Right ventricle myocardium superior (tissue), 1 donor: ENCODE measurements at places on chromosomes 12 and 14.
A peak's percentile ranks its signal among the peaks of the same experiment; 100 is the strongest.

GRCh38 chr12:47939009-47939601 lies 24.3 kb upstream of the TMEM106C start:
- DNase-seq, result peak; percentile 74

- DNase-seq, result peak; percentile 74
Observed at GRCh38 chr12:114408886-114409851, 3.2 kb upstream of the TBX5 start.

DNA sequence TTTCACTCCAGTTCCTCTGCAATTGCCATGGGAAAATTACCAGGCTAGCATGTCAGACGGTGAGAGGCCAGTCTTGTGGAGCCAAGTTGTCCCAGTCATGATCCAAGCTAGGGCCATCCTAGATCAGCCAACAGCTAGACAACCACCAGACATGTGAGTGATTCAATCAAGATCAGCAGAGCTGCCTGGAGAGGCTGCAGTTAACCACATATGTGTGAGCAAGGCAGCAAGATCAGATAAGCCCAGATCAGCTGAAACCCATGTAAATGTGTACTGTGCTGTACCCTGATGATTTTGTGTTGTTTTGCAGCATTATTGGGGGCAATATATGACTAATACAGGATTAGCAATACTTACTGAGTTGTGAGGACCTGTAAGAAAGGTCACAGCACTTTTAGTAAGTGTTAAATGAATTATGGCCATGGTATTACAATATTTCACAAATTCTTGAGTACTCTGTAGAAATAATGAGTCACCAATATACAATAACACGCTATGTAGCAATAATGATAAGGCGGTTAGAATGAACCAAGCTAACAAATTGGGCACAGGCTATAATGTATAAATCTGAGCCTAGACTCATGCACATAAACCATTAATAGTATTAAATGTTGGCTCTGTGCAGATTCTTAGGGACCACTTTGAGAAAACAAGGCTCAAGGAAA lies 91.4 kb downstream of the SUDS3 start:
- no peak for DNase-seq

GRCh38 chr12:8698132-8698851 lies 501 bp downstream of the RIMKLB start:
- peak; percentile 83 for DNase-seq

DNA sequence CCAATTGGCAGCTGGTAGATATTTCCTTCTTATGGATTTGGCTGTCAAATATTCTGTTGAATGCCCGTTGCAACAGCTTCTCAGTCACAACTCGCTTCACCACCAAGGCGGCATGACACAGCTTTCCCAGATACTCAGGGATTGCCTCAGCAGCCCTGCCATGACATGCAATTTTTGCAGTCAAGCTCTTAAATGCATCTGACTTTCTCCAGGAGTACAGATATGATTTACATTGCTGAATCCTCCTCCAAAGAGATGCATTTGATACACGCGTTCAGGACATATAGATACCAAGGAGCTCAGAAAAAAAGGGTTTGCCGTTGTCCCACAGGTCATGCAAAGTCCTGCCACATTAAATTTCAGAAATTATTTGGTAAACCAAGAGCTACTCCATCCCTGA lies 6.5 kb downstream of the KRT5 start:
- no peak for DNase-seq

GRCh38 chr12:1197264-1198018 lies 206.4 kb downstream of the ERC1 start:
- no peak for DNase-seq

- DNase-seq, result no peak
Observed at GRCh38 chr12:6207259-6207925, 7.2 kb downstream of the CD9 start.

DNA sequence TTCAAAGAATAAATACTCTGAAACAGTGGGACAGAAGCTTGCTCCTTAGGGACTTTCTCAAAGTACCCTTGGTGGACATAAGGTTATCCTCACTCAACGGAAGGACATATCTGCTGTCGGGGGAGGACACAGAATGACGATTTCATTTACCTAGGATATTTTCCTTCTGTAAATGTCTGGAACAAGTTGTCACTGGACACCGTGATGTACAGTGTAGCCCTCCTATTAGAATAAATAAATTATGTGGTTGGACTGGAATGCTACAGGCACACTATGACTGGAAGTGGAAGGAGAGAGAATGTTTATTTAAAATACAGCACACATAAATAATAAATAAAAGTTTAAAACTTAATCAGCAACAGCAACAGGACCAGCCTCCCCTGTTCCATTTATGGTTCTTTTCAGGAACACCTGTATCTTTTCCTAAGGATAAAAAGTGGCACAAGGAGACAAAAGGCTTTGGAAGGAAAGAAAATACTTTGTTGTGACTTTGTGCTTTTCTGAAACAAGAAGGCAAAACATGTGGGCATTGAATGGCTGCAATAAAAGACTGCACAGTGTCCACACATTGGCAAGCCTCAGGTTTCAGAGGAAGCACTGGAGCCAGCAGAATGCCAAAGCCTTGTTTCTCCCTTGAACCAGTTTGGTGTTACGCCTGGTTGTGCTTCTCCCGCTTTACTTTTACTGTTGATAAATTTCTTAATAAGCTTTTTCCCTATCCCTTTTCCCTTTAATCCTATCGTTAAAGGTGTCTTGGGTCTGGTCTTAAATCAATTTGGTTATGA lies 36.8 kb downstream of the FGD4 start:
- DNase-seq, result no peak

GRCh38 chr14:49863487-49864281 lies 11.1 kb upstream of the NEMF start:
- DNase-seq, result no peak

- no peak for DNase-seq
Observed at GRCh38 chr12:32005496-32006125, 46.4 kb downstream of the RESF1 start.

- DNase-seq, result peak; percentile 96
Observed at GRCh38 chr12:96233939-96234461, 39.8 kb downstream of the ELK3 start.

DNA sequence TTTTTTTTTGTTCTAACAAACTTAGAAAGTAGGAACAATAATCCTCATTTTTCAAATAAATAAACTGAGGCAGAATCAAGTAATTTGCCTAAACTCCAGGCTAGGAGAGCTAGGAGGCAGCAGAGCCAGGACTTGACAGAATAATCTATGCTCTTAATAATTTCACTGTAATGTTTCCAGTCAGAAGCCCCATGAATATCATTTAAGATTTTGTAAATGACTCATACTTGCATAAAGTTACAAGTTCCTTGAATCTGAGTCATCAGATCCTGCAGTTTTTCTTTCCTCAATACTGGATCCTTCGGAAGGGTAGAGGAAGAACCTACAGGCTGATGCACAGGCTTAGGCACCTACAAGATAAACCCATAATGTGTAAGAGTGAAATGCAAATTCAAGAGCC lies 29.0 kb downstream of the CAPRIN2 start:
- DNase-seq, result no peak

DNA sequence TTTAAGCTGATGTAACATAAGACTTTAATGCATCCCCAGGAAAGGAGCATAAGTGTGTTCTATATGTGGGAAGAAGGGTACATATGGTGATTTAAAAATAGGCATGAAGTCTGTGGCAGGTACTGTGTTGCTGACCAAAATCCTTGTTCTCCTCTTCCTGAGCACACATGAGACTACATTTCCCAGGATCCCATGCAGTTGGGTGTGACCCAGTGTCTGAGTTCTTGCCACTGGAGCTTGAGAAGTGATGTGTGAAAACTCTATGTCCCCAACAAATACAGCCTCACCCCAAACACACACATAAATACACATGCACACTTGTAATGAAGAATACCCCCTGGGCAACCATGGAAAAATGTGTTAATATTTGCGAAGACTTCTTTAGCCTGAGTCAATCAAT lies 8.5 kb upstream of the SMIM10L1 start:
- DNase-seq, result no peak

- no peak for DNase-seq
Observed at GRCh38 chr12:5923043-5923605, 21.9 kb downstream of the ANO2 start.

DNA sequence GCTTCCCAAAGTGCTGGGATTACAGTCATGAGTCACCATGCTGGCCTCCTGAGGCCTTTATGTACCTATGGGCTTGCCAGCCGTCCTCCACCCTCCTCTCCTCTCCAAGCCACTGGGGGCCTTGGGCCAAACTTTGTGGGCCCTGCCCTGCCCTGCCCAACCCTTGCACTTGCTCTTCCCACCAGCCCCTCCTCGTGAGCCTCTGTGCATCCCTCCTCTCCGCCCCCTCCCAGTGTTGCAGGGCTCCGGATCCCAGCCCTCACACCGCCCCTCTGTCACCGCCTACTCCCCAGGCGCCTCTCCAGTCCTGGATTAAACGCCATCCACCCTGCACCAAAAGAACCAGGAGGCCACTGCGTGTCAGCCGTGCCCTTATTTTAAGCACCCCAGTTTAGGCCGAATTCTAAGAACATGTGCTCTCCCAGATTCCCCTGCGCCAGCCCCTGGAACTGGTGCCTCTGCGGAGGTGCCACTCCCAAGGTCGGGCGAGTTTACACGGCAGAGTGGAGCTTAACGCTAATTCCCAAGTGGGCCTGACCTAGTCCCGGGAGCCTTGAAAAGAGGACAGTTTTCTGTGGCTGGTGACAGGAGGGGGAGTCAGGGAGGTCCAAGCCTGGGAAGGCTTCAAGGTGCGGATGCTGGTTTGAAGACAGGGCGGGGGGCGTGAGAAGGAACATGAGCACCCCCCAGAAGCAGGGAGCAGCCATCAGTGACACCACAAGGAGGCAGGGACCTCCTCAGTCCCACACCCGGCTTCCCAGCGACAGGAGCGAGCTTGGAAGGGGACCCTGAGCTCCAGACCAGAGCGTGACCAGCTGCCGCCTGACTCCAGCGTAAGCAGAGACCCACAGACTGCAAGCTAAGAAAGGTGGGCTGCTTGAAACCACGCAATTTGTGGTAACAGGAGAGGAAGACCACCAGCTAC lies 21.2 kb upstream of the CDCA4 start:
- DNase-seq, result no peak

DNA sequence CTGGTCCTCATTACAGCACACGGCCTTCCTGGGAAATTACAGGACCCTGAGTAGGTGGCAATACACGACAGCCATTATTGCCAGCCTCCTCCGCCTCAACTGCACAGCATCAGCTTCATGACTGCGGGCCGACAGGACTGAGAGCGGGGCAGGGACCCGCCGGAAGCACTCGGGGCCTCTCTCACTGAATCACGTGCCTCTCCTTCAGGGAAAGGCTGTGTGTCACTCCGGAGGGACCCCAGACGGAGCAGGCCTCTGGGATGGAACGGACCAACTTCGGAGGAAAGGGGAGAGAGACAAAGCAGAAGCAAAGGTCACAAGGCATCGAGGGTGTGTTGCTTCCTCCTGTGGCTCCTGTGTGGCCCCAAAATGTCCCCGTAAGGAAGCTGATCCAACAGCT lies 90.0 kb downstream of the RNF34 start:
- DNase-seq, result no peak

DNA sequence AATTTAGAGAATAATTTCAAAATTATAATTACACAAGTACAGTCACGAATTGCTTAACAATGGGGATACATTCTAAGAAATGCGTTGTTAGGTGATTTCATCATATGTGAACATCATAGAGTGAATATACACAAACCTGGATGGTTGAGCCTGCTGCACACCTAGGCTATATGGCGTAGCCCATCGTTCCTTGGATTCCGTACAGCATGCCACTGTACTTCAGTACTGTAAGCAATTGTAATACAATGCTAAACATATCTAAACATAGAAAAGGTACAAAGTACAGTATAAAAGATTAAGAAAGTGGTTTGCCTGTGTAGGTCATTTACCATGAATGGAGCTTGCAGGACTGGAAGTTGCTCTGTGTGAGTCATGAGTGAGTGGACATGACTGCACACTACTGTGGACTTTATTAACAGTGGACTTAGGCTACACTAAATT lies 286.2 kb downstream of the CACNA1C start:
- DNase-seq, result no peak

GRCh38 chr14:102351023-102351422 lies 11.7 kb downstream of the CINP start:
- no peak for DNase-seq

GRCh38 chr12:52259657-52260243 lies 14.7 kb upstream of the KRT86 start:
- no peak for DNase-seq

- no peak for DNase-seq
Observed at GRCh38 chr12:115017346-115017745, 333.4 kb upstream of the TBX3 start.

DNA sequence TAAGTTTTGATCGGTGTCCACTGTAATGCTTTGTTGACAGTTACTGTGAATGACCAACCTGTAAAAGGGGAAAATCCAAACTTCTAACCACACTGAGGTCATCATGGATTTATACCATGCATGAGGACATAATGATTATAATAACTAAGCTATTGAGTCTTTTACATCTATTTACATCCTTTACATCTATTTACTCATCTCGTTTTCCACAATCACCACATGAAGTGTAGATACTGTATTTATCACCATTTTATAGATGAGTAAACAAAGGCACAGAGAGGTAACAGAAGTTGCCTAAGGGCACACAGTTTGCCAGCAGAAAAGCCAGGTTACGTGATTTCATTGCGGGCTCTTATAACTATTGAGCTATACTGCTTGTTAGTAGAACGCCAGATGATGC lies 27.9 kb upstream of the EID3 start:
- DNase-seq, result no peak

GRCh38 chr12:27553941-27554340 lies 29.9 kb downstream of the PPFIBP1 start:
- DNase-seq, result no peak

GRCh38 chr14:60488175-60488574 lies 2.3 kb upstream of the C14orf39 start:
- DNase-seq, result no peak

- DNase-seq, result no peak
Observed at GRCh38 chr14:73047808-73048207, 10.5 kb upstream of the RBM25 start.

DNA sequence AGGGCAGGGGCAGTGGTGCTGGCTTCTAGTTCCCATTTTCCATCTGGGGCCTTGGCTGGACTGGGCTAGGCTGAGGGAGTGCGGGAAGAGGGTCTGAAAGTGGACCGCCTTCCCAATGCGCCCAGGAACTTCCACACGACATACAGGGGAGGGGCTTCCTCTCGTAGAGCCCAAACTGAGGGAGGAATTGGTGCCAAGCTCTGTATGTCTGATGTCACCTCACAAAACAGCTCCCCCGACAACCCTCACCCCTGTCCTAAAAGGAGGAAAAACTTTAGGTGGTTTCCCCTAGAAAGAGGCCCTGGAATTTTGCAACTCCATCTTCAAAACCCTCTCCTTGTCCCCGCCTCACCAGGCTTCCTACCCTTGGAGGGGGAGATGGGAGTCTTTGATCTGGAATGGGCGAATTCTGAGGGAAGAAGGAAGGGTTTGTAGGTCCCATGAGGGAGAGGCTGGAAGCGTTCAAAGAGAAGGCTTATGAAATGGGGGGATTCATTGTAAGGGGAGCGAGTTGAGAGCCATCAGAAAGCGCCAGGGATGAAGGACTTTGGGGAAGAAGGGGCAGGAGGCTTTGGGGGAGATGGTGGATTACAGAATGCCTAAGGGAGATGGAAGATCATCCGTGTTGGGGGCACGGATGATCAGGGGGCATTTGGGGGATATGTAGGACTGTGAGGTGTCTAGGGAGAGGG lies 844 bp downstream of the GLTP start:
- DNase-seq, result no peak

- no peak for DNase-seq
Observed at GRCh38 chr12:67599691-67600090, 48.9 kb upstream of the DYRK2 start.
